ENCODE measurements at places on chromosomes 2 and 18.

GRCh38 chr18:36381075-36381474, 83.6 kb downstream of the FHOD3 start:
- DNase-seq = no peak

DNA sequence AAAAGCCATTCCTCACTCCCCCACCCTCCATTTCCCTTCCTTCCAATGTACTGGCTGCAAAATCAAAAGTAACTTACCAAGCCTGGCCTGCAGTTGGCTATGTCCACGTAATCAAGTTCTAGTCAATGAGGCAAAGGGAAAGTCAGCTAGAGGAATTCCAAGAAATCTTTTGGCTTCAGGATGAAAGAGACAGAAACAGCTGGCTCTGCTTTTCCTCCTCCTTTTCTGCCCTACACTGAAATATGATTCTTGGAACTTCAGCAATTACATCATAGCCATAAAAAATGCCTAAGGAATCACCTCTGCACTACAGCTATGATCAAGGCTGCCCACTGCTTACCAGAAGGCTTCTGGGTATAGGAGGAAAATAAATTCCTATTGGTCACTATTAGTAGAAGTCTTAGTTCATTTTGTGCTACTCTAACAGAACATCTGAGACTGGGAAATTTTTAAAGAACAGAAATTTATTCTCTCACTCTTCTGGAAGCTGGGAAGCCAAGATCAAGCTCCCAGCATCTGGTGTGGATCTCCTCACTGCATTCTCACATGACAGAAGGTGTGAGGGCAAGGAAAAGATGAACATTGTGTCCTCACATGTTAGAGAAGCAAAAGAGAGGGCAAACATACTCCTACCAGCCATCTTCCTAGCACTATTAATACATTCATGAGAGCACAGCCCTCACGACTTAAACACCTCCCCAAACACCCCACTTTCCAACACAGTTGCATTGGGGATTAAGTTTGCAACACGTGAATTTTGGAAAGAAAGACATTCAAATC, 219.9 kb downstream of the TMX3 start:
- peak; percentile 5 for DNase-seq

- no peak for DNase-seq
These were observed 306.1 kb downstream of the ZEB2 start for GRCh38 chr2:144213797-144214196.

- no peak for DNase-seq
These were observed 75.8 kb downstream of the ARHGEF4 start for GRCh38 chr2:130912471-130912870.

DNA sequence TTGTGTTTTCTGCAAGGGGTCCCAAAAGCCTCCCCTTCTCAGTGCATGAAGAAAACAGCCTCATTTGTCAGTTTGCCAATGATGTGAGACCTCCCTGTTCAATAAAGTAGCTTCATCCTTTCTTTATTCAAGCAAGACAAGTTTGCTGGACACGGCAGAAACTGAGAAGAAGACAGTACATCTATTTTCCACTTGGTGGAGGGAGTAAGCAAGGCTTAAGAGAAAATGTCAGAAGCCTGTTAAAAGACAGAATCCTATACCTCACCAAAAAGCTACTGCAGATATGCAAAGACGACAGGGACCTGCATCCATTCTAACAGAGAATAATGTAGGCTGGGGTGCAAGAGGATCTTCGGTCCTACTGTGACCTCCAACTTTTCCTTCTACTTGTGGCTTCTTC, 506.8 kb upstream of the VRK2 start:
- no peak for DNase-seq

- DNase-seq = peak; percentile 17
These were observed at the start of gene GALNT5 for GRCh38 chr2:157257312-157258252. Gene GALNT5, plus strand, starts transcription at chr2:157257705. Its CDS starts 378 bp downstream, at chr2:157258083.

GRCh38 chr2:217167531-217167930, 307.7 kb upstream of the TNP1 start:
- DNase-seq = no peak
